MV-4-11 (cell line): ENCODE measurements at places on chromosomes 3 and 15.

- DNase-seq = no peak
These were observed 2.8 kb upstream of the ABHD2 start for GRCh38 chr15:89085289-89085926.

- no peak for DNase-seq
These were observed 38.4 kb upstream of the RBM5 start for GRCh38 chr3:50050361-50050760.

DNA sequence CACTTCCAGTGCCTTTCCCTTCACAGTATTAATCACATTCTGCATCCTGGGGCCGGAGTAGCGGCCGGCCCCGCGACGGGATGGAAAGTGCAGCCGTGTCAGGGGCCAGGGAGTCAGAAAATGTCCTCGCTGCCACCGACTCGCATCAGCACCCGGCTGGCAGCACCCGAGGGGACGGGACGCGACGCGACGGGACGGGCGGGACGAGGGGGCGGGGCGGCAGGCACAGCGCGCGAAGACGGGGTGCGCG, 353 bp downstream of the ATG3 start:
- no peak for DNase-seq

GRCh38 chr15:81425905-81426304, 51.9 kb upstream of the TMC3 start:
- no peak for DNase-seq

GRCh38 chr3:64266983-64267382, 41.7 kb upstream of the PRICKLE2 start:
- DNase-seq = no peak

DNA sequence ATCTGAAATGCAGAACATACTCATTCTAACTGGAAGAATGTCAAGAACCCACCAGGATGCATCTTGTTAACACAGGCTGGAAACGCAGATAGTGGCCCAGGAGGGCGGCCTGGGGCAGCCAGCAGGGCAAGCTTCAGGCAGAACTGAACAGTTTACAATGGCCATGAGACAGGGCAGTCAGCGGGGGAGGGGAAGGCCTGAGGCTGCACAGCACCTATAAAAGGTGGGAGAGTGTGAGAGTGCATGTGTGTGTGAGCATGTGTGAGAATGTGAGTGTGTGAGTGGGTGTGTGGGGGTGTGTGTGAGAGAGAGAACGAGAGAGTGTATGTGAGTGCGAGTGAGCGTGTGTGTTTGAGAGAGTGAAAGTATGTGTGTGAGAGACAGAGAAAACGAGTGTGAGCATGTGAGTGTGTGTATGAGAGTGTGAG, 26.8 kb upstream of the SLCO2A1 start:
- DNase-seq = no peak

- DNase-seq = no peak
These were observed 7.4 kb upstream of the GSK3B start for GRCh38 chr3:120101624-120102023.

- DNase-seq = no peak
These were observed 126.8 kb downstream of the DLG1 start for GRCh38 chr3:197171481-197172067.

DNA sequence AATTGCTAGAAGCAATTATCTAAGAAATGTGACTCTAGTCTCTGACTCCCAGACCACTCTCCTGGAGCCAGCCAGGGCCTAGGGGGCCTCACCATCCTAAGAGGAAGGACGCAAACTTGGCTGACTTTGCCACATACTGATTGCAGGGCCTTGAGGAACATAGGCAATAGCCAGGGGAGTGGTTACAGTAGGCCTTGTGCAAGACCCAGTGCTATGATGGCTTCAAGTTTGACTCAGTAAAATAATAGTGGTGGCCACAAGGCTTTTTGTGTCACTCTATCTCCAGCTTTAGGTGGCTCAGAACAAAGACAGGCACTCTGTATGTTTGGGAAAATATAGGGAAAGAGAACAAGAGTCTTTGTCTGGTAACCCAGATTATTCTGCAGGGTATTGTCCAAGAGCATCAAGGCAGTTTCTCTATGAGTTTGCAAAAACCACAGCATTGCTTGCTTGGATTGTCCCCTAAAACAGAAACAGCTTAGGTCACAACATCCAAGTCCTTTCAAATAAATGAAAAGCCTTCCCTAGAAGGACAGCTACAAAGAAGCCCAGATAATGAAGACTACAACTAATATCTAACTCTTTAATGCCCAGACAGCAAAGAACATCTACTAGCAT, 631.5 kb downstream of the PYDC2 start:
- peak; percentile 0 for DNase-seq

DNA sequence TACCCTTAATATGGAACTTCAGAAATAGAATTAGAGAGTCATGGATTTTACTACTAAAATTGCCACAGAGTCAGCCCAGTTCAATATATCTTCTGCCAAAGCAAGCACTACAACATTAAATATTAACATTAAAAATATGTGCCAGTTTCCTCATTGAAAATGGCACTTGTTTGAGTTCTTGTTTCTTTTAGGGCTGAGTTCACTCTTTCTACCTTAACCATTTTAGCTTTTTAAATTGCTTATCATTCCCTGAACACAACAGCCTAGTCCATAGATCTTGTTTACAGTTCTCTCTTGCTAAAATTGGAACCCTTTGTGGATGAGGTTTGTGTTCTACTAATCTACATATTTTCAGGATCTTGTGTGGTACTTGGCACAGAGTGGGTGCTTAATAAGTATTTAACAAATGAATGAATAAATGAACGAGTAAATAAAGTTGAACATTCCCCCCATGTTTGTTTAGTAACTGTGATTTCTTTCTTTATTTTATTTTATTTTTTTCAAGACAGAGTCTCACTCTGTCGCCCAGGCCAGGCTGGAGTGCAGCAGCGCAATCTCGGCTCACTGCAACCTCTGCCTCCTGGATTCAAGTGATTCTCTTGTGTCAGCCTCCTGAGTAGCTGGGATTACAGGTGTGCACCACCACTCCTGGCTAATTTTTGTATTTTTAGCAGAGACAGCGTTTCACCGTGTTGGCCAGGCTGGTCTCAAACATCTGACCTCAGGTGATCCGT, 46.0 kb upstream of the SLC7A14 start:
- no peak for DNase-seq

DNA sequence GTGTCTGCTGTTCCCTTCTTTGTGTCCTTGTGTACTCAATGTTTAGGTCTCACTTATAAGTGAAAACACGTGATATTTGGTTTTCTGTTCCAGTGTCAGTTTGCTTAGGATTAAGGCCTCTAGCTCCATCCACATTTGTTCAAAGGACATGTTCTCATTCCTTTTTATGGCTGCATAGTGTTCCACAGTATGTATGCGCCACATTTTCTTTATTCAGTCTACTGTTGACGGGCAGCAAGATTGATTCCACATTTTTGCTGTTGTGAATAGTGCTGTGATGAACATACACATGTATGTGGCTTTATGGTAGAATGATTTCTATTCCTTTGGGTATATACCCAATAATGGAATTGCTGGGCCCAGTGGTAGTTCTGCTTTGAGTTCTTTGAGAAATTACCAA, 122.7 kb upstream of the THBS1 start:
- DNase-seq = no peak

GRCh38 chr15:65381445-65382145, 3.8 kb upstream of the IGDCC3 start:
- no peak for DNase-seq

GRCh38 chr15:77519540-77519939, 98.9 kb downstream of the HMG20A start:
- DNase-seq = no peak

GRCh38 chr15:68391121-68391520, 40.8 kb downstream of the ITGA11 start:
- no peak for DNase-seq

- DNase-seq = no peak
These were observed 409.6 kb downstream of the UNC13C start for GRCh38 chr15:54387799-54388198.

DNA sequence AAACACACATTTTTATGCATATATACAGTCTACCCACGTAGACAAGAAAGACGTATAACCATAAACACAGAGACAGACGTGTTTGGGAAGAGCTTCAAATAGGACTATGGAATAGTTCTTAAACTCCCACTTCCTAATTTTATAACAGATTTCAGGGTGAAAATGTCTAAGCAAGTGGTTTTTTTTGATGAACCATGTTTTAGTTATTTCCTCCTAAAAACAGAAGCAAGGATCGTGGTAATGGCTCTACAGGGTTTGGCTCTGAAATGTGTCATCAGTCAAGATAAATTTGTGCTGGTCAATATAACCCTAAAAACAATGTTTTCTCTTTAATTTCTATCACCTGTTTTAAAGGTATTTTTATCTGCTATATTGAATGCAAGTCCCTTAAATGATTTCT, 58.2 kb downstream of the FMN1 start:
- DNase-seq = peak; percentile 76

GRCh38 chr3:75101329-75102147, 487.1 kb upstream of the CNTN3 start:
- no peak for DNase-seq

DNA sequence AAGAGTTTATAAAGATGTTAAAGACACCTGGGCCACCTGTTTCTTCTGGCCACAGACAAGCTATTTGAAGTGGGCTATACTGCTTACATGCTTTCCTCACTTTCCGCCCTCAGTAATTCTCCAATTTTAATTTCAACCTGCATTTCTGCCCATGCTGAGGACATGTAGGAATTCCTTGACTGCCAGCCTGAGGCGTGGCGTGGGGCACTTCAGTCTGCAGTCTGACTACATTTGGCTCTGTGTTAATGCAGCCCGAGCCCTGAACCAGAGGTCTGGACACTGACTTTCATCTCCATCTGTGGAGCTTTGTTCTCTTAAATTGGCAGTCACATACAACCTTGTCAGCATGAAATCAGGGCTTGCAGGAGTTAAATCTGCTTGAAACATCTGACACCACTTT, 8.5 kb downstream of the UQCC5 start:
- no peak for DNase-seq

DNA sequence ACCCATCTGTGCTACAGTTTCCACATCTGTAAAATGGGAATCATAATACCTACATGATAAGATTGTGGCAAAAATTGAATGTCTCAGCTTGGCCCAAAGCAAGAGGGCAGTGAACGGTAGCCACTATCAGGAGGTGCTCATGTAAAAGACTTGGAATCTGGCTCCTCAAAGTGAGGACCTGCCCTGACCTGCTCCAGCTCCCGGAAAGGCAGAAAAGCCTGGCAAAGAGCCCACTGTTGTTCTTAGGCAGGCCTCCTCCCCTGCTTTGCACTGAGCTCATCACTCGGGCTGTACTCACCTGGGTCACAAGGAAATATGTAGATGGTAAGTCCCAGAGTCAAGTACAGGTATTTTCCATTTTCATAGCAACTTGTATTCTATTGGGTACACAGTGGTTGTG, 250.7 kb upstream of the TBL1XR1 start:
- no peak for DNase-seq

GRCh38 chr3:99429502-99429901, 208.9 kb upstream of the COL8A1 start:
- DNase-seq = no peak

- DNase-seq = no peak
These were observed 222.5 kb downstream of the NR2F2 start for GRCh38 chr15:96553006-96553405.

GRCh38 chr3:169410430-169410829, 253.1 kb downstream of the MECOM start:
- DNase-seq = no peak

DNA sequence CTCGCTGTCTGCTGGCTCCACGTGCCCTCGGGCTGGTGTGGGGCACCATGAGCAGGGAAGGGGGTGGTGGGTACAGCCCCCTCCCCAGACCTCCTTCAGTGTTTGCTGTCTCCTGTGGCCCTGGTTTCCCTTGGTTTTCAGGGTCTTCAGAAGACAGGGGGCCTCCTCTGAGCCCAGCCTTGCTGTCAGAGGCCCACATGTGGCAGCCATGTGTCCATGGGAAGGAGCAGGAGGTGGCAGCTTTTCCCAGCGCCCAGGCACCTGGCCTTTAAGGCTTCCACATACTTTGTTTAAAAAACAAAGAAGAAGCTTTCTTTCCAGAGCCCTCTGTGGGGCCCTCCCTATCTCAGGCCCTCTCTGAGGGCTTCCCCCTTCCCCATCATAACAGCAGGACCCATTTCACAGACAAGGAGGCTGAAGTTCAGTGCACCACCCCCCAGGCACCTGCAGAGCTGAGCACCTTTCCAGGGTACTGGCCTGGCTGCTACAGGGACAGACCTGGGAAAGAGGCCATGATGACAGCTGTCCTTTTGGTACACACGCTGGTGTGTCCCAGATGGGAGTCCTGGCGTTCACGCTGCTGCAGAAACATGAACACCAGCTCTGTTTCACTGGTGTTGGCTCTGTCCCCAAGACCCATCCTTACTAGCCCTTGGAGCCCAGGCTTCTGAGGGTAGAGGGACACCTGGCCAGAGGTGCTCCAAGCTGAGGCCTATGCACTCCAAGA, 73.7 kb downstream of the DNAJB8 start:
- no peak for DNase-seq

- DNase-seq = no peak
These were observed 20.4 kb downstream of the KPNA4 start for GRCh38 chr3:160544844-160545503.

- DNase-seq = no peak
These were observed 208.3 kb upstream of the RBMS3 start for GRCh38 chr3:29072611-29073010.
